ENCODE measurements at places on chromosomes 2 and 18.

DNA sequence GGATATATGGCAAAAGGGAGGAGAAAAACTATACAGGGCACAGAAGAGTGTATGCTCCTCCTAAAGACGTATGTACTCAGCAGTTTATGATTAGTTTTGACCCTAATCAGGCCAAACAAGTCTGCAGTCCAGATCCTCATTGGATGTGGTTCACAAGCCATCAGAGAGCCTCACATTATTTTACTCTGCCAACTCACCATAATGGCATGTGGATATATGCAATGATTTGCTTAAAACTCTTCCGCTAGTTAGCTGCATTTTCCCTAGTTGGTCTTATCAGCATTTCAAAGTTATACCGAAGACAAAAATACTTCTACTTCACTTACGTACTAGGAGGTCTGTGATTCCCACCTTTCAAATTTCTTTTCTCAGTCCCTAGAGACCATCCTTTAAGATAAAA, 198.4 kb downstream of the CMPK2 start:
- DNase-seq: no peak

DNA sequence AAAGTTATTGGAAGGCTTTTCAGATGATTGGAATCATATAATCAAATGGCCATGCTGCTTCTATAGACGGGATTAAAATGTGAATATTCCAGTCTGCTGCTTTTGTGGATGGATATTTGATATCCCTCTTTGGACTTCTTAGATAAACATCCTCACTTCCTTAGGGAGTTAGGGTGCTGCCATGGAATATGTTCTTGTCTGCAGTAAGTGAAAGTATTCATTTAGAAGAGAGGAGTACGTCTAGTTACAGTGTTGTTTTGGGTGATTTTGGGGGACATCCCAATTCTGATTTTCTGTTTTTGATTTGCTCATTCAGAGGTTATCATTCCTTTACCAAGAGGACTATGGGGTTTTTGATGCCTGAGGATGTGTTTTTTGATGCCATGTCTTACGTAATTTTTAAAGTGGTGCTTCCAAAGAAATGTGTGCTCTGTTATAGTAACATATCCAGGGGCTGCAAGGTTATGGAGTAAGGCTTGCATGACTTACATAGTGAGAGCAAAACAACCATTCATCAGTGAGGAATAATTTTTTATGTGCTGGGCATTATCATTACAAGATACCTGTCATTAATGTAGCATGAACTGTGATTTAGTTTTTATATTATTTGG, 33.6 kb downstream of the ASXL3 start:
- no peak for DNase-seq

DNA sequence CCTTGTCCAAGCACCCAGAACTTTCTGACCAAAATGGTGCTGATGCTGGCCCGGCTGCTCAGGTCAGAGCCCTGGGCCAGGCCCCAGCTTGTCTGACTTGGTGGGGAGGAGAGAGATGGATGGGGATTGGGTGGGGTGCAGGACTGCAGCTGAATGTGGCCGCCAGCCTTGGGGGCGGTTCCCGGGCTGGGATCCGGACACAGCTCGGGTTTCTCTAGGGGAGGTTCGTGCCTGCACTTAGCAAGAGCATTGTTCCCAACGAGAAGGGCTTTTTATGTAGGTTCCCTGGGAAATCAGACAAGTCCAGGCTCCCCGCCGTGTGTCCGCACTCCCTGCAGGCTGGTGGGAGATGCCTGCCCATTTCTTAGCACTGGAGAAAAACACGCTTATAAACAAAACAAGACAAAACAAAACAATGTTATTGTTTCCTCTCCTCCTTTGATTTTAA, 50.5 kb upstream of the HS6ST1 start:
- DNase-seq: no peak

DNA sequence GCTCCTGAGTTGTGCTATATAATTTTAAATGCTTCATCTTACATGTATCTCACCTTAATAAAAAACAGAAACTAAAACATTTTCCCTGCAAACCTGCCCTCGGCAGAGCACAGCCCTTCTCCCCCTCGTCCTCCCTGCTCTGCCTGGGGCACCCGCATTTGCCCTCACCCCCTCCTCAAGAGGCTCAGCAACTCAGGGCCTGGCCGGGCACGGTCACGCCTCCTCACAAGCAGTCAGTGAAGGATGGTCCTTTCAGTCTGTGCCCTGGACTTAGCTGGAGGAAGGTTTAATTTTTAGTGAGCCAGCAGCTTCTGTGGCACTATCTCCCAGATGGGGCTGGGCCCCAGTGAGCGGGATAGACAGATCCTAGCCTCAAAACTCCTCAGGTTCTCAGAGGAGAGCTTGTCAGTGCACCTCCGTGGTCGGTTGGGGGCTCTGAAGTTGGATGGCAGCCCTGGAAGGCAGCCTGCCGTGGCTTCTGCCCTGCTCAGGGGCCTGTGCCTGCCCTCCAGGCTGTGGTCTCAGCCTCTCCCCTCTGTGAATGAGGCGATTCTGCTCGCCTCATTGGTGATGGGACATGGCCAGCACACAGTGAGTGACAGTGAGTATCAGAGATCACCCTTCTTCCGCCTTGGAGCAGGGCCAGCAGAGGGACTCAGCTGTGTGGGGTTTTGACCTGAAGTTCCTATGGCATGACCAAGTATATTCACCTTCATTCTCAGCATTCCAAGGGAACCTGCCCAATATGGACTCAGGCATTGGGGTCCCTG, 56.3 kb upstream of the AFF3 start:
- DNase-seq: no peak

DNA sequence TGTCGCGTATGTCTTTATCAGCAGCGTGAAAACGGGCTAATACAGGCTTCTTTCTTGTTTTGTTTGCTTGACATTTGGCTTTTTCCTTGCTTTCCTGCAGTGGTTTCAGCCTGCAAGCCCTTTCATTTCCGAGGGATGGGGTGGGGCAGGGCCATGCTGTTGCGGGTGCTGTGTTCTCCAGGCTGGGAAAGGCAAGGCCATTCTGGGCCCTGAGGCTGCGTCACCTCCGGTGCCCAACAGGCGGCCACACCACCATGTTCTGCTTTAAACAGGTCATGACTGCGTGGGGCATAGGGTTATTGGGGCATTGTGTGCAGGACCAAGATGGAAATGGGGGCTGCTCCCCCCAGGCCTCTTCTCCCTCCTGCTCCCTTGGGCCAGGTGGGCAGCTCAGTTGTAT, 38.6 kb upstream of the PLB1 start:
- no peak for DNase-seq

DNA sequence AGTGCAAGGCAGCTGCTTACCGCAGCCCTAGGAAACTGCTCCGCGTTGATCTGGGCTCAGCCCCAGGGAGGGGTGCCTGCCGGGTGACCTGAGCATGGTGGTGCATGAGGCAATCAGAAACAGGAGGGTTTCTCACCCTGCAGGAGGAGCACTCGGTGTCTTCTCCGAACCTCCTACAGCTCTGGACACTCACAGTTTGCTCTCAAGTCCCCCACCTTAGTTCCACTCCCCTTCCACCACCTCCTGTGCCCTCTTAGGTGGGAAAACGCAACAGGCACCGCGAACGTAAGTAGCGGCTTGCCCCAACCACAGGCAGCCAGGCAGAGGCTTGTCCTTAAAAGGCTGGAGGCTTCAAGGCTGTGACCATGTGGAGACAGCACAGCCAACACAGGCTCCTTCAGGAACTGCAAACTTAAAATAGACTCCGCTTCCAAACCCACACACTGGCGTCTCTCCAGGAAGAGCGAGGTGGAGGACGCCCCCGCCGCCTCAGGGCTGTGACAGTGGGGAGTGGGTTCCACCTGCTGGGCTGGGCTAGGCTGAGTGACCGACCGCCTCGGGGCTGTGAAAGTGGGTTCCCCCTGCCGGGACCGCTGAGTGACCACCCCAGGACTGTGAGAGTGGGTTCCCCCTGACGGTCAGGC, 71.6 kb downstream of the NDUFA10 start:
- DNase-seq: no peak
